Stimulated activated CD4-positive, alpha-beta T cell treated with anti-CD3 and anti-CD28 coated beads, Interleukin-1b, Interleukin-23, amount 100 ng/mL, for 24 hours (primary cell): ENCODE measurements at places on chromosomes 4 and X.

DNA sequence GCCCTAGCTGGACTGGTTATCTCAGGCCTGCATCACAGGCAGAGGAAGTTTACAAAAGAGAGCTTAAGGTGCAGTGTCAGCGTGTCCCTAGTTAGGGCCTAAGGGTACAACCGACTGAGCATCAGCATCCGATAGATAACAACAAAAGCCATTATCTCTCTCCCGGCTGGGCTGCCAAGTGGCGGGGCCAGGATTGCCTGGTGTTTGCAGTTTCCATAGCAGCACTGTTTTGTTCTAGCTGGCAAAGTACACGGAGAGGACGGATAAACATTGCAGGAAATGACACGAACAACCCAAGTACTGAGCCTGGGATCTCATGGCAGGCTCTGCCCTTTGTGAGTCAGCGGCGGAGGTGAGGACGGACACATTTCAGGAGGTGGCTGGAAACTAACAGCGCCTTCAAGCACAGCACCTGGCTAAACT, 104.7 kb upstream of the NOCT start:
- no peak for DNase-seq

DNA sequence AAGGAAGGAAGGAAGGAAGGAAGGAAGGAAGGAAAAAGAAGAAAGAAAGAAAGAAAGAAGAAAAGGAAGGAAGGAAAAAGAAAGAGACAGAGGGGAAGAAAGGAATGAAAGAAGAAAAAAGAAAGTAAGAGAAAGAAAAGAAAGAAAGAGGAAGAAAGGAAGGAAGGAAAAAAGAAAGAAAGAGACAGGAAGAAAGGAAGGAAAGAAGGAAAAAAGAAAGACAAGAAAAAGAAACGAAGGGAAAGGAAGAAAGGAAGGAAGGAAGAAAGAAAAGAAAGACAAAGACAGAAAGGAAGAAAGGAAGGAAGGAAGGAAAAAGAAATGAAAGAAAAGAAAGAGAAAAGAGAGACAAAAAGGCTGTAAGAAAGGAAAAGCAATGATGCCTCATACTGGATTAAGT, 101.1 kb upstream of the PPP2R3B start:
- no peak for DNase-seq

GRCh38 chr4:120672558-120673147, 249.9 kb downstream of the PRDM5 start:
- DNase-seq: no peak

- no peak for DNase-seq
These were observed 320.7 kb upstream of the FTHL17 start for GRCh38 chrX:31392513-31392912.

DNA sequence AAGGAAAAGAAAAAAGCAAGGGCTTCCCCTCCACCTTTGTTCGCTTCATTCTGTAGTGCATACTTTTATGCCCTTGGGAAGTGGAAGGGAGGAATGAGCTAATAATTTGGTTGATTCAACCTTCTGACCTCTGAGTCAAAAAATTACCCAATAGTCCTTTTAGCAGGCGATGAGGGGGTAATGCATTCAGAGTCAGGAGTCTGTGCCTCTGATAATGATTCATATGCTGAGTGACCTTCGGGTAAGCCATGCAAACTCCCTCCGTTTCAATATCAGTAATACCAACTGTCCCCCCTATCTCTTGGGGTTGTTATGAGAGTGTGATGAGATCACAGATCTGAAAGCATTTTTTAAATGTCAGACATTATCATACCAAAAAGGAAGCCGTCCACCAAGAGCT, 41.6 kb upstream of the ACSL4 start:
- no peak for DNase-seq

DNA sequence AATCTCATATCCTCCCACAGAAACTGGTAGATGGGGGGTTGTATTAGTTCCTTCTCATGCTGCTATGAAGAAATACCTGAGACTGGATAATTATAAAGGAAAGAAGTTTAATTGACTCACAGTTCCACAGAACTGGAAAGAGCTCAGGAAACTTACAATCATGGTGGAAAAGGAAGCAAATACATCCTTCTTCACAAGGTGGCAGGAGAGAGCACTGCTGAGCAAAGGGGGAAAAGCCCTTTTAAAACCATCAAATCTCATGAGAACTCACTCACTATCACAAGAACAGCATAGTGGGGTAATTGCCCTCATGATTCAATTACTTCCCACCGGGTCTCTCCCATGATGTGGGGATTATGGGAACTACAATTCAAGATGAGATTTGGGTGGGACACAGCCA, 250.5 kb upstream of the GPRIN3 start:
- no peak for DNase-seq

GRCh38 chr4:123877551-123877950, 481.0 kb downstream of the SPRY1 start:
- DNase-seq: no peak

DNA sequence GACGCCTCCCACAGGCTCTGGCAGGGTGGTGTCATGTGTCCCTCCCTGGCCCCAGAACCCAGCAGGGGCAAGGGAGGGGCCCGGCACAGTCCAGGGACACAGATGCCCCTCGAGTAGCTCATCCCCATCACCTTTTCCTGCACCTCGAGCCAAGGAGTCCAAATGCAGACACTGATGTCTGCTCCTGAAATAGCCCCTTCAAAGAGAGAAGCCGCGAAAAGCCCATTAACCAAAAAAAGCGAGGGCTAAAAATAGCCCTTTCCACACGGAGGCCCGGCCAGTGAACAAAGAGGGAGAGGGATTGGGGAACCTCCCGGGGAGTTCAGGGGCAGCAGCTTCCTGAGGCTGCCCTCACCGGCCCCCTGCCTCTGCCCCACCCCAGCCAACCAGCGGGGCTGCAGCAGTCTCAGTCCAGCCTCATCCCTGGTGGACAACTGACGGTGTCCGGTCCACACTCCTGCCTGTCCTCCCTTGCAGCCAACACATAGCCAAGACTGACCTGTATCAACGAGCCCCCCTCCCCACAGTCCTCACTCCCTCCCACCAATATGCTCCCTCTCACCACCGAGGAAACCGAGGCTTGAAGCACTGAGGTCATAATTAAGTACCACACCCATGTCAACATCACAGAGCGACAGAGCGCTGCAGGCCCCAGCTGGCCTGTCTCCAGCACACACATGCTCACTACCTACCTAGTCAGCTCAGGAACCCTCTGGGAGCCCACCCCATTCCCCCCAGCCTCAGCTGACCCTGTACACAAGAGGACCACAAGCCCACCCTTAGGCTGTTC, 23.9 kb downstream of the WDR1 start:
- no peak for DNase-seq

- no peak for DNase-seq
These were observed 116.6 kb upstream of the FRMPD4 start for GRCh38 chrX:12021698-12022097.

DNA sequence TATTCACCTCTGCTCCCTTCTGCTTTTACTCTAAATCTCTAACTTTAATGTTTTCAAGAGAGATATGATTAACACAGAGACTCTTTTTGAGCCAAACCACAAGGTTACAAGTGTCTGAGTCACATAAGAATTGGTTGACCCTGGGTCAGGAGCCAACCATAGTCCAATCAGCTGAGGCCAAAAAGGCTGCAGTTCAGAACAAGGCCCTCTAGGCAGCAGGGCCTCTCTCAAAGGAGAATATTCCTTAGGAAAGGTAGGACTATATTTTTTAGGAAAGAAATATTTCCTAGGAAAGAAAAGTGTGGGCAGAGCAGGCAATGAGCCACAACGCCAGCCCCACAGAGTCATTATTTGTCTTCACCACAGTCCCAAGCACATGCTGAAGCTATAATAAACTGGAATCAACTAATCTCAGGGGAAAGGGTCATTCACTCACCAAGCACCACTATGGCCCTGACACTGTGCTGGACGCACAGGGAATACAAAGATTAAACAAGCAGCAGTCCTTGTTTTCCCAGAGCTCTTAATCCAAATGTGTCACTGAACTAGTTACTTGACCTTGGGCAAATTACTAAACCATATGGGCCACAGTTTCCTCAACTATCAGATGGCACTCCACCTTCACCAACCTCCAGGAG, 2.2 kb downstream of the ATP8A1 start:
- no peak for DNase-seq
